ENCODE measurements at places on chromosomes 1 and 21.

- DNase-seq = no peak
These were observed 9.9 kb upstream of the QSOX1 start for GRCh38 chr1:180144659-180145357.

- DNase-seq = no peak
These were observed 36.6 kb downstream of the CCDC185 start for GRCh38 chr1:223429821-223430220.

- no peak for DNase-seq
These were observed 16.4 kb downstream of the RPL5 start for GRCh38 chr1:92848201-92848600.

- no peak for DNase-seq
These were observed 12.6 kb downstream of the NTPCR start for GRCh38 chr1:232962761-232963745.

DNA sequence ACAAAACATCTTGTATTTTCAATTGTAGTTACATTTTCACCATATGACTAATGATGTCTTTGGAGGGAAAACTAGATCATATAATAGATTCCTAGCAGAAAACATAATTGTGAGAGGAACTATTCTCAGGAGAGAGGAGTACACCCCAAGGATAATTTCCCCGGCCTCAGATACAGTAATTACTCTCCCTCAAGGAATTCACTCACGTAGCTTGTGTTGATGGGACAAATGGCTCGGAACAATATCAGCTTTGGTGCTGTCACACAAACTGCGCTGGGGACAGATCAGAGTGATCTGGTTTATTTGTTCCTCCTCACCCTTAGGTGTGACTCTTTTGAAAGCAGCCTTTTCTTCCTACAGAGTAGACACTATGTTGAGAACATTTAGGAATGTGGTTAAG is 11.2 kb downstream of the ABCG1 start:
- DNase-seq = no peak

DNA sequence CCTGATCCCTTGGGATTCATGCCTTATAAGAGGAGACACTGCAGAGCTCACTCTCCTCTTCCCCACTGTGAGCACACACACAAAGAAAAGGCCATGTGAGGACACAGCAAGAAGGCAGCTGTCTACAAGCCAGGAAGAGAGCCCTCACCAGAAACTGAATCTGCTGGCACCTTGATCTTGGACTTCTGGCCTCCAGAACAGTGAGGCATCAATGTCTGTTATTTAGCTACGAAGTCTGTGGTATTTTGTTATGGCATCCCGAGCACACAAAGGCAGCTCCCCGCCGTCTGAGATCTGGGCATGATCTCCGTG is 47.1 kb upstream of the RPL11 start:
- no peak for DNase-seq

DNA sequence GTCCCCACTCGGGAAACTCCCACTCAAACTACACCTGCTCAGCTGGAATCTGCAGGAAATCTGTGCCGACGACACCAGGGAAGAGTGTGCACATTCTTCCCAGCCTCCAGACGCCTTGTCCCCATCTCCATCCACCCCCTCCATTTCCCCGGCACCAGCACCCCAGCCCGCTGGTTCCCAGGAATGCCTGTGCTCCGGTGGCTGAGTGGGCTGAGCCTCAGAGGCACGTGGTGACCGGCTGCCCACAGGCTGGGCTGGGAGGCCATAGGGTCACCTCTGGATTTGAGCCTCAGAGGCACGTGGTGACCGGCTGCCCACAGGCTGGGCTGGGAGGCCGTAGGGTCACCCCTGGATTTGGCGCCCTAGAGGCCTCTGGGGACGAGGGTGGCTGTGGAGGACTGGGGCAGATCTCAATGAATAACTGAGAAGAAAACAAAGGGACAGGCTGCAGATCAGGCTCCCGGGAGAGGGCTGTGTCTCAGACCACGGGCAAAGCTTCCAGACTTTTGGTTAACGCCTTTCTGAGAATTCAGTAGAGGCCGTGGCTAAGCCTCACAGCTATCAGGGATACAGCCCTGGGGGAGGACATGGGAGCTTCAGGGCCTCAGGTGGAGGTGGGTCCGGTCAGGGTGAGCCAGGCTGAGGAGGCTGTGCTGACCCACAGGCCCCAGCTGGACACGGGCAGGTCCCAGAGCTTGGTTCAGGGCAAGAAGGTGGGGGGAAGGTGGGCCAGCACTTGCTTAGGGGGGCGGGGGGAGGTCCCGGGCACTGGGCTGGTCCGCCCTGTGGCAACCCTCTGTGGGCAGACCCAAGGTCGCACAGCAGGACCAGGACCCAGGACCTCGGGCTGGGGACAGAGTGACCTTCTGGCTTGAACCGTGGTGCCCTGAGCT is 17.3 kb upstream of the TTLL10 start:
- no peak for DNase-seq

- DNase-seq = no peak
These were observed 33.7 kb downstream of the LRRC42 start for GRCh38 chr1:53979712-53980450.

DNA sequence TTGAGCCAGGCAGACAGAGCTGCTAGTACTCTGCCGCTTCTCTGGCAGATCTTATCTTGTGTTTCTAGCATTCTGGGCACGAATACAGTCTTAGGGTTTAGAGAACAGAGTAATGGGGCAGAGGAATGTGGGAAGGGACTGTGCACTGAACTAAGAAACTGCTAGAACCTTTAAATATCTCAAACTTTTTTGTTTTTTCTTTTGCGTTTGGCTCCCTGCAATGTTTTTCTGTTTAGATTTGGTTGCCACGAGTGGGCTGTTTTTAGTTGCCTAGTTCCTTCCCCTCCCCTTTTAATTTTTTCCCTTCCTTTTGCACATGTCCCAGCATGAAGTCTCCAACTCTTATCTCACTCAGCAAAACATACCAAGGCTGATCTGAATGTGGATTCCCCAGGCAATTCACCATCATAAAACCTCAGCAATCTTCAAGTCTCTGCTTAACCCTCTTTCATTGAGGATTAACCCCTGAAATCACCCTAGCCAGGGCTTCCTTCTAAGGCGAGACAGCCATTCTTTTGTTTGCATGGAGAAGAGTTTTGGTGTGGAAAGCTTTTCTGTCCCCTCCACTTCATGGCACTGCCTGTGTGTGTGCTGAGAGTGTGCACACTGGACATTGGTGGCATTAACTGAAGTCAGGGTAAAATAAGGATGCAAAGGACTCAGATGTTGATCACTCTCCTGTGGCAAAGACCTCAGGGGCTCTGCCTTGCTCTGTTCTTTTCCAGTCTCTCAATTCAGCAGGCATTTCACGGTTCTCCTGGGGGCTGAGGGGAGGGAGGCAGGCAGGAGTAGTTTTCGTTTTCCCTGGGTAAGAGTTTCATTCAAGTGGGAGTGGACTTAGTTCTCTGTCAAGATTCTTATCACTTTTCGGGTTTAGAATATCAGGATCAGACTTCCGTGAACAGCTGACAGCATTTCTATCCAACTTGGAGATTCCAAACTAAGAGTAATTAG is 2.8 kb upstream of the ATF3 start:
- no peak for DNase-seq

- DNase-seq = no peak
These were observed 20.2 kb upstream of the MGST3 start for GRCh38 chr1:165610866-165611265.

- DNase-seq = no peak
These were observed 3.7 kb upstream of the SLC1A7 start for GRCh38 chr1:53145942-53146708.

DNA sequence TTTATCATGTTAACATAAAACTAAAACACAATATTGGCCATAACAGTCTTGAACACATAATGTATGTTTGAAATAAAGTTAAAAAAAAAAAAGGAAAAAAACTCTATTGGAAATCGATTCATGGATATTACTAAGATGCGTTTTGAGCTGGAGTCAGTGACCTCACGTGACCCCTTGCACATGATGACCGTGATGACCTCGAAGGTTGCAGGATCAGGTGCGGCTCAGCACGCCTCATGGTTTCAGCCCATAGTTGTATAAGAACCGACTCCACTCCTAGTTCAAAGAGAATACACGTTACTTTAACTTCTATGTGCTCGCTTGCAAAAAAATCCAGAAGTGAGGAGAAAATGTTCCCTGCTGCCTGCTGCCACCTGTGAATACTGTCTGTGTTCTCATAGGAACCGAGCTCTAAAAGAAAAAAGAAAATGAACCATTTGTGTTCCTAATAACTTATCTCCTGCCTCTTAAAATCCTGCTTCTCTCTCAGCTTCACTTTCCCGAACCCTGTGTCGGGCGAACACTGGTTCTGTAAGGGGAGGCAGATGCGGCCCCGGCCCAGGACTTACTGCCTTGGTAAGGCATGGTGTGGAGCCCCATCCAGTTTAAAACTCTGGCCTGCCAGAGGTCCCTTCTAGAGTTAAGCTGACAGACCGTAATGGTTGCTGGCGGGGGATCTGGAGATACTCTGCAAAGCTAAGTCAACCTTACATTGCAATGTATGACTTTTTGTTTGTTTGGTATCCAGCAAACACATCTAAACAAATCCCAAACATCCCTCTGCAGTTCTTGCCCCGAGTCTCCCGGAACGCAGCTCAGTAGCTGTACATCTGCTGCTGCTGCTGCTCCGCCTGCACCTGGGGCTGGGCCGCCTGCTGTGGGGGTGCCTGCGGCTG is 33.8 kb upstream of the RIPK4 start:
- DNase-seq = no peak

GRCh38 chr1:189596197-189596596 is 881.5 kb downstream of the BRINP3 start:
- no peak for DNase-seq

GRCh38 chr1:119453021-119453420 is 38.1 kb downstream of the HSD3B2 start:
- DNase-seq = no peak

DNA sequence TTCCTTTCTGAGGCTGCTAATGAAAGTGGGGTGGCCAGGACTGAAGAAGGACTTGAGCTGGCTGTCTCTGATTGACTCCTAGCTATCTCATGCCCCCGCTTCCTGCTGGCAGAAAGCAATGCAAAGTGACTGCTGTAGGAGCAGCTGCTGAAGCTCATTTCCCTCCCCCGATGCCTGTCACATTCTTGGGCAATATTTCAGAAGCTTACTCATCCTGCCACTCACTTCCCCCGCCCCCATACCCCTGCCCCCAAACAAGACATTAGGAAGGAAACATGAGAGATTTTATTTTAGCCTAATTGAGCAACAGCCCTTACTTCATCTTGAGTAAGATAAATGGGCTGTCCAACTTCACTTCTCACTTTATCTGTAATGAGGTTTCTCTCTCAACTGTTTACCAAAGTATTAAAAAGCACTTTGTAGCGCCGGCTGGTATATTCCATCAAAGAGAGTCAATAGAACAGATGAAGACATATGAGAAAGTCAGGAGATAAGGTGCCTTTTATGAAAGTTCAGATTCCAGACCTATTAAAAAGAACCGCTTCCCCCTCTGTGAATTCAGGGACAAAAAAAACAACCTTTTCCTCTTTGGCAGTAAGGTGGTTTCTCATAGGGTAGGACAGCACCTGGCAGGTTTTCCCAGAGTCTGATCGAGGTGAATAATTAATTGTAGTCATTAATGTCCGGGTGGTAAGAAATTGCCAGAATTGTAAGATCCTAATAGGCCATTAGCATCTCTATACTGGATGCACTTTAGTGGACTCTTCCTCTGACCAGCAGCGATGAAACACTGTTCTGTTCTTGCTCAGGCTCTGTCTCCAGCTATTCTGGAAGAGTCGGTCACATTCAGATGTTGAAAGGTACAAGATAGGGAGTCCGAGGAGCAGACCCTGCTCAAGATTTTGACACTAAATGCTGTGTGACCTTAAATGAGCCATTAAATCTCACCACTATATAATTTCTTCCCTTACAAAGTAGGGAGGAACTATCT is 70.2 kb downstream of the SH3GLB1 start:
- DNase-seq = peak; percentile 62

DNA sequence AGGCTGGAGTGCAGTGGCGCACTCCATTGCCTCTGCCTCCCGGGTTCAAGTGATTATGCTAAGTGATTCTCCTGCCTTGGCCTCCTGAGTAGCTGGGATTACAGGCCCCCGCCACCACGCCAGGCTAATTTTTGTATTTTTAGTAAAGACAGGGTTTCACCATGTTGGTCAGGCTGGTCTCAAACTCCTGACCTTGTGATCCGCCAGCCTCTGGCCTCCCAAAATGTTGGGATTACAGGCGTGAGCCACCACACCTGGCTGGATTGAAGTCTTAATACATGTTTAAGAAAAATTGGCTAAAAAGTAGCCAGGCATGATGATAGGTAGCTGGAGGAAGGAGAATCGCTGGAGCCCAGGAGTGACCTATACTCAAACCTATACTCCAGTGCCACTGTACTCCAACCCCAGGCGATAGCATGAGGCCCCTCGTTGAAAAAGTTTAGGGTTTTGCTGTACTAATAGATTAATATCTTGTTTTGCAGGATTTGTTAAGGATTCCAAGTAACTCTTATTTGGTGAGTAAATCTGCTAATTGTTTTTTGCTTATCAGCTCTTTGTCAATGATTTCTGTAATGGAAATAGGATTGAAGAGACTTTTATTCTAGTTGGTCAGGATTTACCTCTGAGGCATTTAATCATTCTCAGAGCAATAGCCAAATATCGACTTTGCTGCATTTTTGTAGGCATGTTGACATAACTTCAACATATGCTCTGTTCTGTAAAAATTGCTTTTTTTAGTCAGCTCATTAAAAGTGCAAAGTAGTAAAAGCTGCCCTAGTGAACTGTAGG is 2.0 kb downstream of the RCC1 start:
- DNase-seq = no peak

DNA sequence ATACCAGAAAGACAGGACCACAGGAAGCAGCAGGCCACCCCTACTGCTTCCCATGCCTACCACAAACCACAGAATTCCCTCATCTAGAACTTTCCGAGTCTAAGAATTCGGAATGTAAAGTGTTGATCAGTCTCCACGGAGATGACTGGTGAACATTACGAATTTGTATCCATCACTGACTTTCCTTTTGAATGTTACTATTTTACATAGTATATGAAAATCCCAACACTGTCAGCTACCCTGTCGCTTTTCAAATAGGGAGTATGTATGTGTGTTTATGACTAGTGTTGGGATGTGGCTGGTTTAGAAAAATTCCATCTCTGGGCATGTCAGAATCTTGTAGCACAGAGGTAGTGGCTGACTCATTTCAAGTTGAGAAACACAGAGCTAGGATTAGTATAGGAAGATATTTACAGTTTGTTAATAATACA is 118.2 kb downstream of the COQ8A start:
- DNase-seq = no peak

DNA sequence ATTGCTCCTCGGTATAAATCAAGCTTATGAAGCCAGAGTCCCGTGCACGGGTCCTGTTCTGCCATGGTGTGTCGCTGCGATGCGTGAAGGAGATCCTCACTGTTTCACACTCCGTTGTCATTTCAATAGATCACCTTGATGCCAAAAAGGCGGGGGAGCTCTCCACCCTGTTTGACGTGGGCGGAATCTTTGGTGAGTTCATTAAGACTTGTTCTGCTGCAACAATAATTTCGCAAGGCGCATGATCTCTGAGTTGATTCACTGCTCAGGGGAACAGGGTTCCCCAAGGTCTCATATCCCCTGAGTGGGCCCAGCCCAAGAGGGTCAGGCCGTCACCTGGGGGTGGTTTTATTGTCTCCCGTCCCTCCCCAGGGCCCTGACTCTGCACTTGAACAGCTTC is 50.0 kb downstream of the SLC37A1 start:
- DNase-seq = no peak

GRCh38 chr1:109392788-109393616 is 4.7 kb downstream of the SORT1 start:
- DNase-seq = peak; percentile 3

Data from NCI-H774 (cell line).